ENCODE measurements at places on chromosomes 2 and 18.

GRCh38 chr2:186426153-186427016 lies 59.7 kb upstream of the ZC3H15 start:
- no peak for DNase-seq

DNA sequence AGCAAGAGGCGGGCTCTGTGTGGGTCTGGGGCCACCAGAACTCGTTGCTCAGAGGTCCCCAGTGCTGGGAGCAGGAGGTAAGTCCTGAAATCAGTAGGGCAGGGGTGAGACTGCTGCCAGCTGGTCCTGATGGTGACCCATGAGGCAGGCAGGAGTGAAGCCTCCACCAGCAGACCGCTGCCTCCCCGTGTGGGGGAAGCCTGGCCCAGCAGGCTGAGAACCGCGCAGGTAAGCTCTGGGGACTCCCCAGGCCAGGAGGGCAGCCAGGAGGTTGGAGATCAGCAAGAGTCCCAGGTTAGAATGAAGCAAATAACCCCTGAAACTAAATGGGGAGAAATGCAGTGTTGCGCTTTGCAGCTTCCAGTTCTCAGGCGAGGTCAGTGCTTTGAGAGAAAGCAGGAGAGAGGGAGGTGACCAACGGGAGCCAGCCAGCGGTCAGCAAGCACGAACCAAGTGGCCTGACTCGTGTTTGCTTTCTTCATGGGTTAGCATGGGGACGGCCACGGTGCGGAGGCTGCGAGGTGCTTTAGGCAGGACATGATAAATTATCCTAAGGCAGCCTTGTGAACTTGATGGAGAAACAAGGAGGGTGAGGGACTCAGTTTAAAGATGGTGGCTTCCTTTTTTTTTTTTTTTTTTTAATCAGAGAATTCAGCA lies 26.2 kb downstream of the INHBB start:
- no peak for DNase-seq

DNA sequence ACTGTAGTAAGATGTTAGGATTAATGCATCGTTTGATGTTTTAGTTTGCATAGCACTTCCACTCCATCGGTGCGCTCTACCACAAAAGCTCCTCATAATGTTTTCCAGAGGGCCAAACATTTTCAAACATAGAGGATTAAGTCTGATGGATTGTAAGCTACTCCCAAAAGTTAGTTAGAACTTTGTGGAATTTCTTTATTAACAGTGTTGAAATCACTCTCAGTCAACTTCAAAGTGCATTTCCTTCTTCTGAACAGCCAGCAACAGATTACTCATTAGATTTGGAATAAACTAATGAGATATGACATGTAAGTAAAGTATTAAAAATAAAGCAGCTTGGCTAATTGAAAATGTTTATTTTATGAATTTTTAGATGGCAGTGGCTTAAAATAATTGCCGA lies 30.1 kb upstream of the CTAGE1 start:
- DNase-seq = peak; percentile 50

GRCh38 chr2:95728878-95729596 lies 137.2 kb downstream of the TRIM43 start:
- peak; percentile 41 for DNase-seq

GRCh38 chr2:143123911-143124310 lies 5.3 kb upstream of the ARHGAP15 start:
- DNase-seq = no peak

GRCh38 chr2:185221-185620 lies 78.6 kb downstream of the SH3YL1 start:
- DNase-seq = no peak

- no peak for DNase-seq
Measured at GRCh38 chr2:39452396-39452795, 15.3 kb upstream of the MAP4K3 start.

DNA sequence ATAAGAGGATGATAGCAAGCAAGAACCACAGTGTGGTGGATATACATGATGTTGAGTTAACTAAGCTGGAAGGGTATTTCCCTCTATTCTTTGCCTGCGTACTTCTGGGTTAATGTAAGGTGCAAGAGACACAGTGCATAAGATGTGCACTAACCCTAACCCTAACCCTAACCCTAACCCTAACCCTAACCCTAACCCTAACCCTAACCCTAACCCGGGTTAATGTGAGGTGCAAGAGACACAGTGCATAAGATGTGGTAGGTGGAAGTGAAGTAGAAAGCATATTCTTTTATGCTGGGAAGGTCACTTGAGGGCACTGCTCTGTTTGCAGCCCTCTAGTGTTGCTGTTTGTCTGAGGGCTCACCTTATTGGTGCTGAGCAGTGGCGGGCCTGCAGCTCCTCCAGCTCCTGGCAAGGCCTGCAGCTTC lies 181.5 kb upstream of the ITGA4 start:
- no peak for DNase-seq

GRCh38 chr2:144020047-144020446 lies 499.9 kb downstream of the ZEB2 start:
- DNase-seq = no peak

GRCh38 chr2:10080536-10081304 lies 509 bp upstream of the CYS1 start:
- DNase-seq = no peak

DNA sequence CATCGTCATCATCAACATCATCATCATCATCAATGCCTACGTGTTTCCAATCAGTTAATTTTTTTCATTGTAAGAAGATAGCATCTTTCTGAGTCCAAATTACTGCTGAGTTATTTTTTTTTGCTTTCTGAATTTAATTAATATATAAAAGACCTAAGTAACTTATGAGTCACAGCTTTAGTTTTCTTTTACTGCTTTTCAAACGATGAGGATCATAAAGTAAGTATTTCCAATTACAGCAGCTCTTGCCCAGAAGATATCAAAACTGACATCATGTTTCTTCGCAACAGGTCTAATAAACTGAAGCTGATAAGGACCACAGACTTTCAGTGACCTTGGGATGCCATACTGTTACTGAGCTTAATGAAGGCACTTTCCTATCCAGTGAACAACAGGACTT lies 442.2 kb downstream of the DSEL start:
- DNase-seq = no peak

DNA sequence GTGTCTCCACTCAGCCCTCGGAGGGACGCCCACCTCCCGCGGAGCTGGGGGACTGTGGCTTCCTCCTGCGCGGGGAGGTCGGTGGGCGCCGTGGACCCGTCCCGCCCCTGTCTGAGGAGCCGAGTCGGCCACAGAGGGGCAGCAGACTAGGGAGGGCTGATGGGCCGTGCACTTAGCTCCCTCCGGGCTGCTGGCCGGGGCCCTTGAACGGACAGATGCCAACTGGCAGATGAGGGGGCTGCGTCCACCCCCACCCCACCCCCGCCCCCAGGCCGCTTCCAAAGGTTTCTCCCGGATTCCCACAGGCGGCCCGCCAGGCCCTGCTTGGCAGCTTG lies 10.4 kb upstream of the UBE2F start:
- no peak for DNase-seq

DNA sequence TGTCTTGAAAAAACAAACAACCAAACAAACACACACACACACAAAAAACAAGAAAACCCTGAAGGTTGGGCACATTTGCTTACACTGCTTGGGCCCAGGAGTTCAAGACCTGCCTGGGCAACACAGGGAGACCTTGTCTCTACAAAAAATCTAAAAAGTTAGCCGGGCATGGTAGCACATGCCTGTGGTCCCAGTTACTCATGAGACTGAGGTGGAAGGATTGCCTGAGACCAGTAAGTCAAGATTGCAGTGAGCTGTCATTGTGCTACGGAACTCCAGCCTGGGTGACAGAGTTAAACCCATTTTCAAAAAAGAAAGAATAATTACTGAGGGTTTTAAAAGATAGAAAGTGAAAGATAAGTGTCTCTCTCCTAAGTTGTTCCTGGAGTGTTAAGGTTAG lies 103.4 kb downstream of the MBD5 start:
- no peak for DNase-seq

- DNase-seq = no peak
Measured at GRCh38 chr2:24206714-24207113, 31.9 kb downstream of the FAM228A start.

DNA sequence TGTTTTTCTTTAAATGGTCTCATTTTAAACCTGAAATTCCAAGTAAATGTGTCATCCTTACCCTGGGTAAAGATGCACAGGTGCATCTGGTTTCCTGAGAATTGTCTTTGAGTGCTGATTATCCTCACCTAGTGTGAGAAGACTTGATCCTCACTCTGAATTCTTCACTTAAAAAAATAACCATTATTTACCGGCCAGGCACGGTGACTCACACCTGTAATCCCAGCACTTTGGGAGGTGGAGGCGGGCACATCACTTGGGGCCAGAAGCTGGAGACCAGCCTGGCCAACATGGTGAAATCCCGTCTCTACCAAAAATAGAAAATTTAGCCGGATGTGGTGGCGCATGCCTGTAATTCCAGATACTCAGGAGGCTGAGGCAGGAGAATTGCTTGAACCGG lies 9.9 kb upstream of the WNT6 start:
- DNase-seq = no peak

DNA sequence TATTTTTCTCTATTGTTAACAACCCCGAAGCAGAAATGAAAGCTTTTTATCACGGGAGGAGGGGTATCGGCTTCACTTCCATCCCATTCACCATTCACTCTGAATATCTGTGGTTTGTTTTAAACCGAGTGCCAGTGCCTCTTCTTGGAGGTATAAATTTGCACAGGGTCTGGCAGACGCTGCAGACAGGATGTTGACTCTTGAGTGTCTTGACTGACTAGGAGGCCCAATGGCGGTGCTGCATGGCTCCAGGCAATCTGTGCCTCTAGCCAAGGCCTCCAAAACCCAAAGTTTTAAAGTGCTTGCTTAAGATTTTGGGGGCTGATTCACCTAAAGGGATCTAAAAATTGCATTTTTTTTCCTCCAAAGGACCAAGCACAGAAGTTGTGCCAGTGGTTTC lies 183.8 kb downstream of the LTBP1 start:
- peak; percentile 52 for DNase-seq

GRCh38 chr2:61116302-61116701 lies 45.7 kb upstream of the C2orf74 start:
- no peak for DNase-seq

DNA sequence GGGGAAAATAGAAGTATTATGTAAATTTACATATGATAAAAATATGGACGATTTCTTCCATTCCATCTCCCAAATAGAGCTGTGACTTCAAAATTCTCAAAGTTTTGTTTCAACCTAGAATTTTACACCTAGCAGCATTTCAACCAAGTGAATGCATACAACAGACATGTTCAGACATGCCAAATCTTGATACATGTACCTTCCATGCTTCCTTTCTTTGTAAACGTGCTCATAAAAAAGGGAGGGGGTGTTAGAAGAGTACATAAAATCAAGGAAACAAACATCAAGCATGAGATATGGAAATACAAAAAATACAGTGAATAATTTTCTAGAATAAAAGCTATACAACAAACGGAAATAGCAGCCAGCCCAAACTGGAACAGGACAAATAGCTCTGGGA lies 974.2 kb downstream of the ERBB4 start:
- DNase-seq = no peak

GRCh38 chr2:234969306-234970098 lies 17.7 kb downstream of the SH3BP4 start:
- DNase-seq = peak; percentile 66

DNA sequence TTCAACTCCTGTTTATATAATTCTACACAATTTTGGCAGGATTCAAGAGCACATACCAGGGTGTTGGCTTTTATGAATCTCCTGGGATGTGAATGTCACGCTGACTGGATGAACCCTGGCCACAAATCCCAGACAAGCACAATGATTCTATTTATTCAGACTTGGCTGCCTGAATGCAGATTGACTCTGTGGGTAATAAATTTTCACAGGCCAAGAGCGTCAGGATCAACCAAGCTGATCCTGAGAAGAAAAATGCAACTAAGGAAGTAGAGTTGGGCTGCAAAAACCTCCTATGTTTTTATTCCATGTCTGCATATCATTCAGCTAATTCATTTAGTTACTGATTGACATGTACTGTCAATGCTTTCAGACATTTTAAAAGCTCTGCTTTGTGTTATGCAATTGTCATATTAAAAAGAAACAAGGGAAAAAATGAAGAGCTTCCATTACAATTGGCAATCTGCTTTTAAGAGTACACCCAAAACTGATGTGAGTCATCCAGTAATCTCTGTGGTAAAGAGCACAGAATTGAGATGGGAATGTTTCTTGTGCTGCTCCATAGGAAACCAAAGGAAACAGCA lies 173.0 kb upstream of the REV1 start:
- peak; percentile 80 for DNase-seq

DNA sequence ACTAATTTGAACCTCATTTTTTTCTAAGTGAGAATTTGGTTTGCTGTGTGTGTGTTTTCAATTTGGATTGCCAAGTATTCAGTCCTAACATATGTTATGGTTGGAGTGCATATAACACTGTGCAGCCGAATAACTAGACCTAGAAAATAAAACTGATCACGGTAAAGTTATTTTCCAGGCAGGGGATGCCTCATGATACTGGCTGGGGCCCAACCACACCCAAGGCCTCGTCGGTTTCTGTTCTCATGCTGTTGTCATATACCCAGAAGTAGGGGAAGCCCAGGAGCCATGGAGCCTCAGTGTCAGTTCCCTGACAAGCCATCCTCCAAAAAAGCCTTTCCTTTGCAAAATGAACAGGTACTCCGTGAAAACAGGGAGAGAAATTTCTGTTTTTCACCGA lies 160.2 kb downstream of the GBX2 start:
- DNase-seq = no peak

DNA sequence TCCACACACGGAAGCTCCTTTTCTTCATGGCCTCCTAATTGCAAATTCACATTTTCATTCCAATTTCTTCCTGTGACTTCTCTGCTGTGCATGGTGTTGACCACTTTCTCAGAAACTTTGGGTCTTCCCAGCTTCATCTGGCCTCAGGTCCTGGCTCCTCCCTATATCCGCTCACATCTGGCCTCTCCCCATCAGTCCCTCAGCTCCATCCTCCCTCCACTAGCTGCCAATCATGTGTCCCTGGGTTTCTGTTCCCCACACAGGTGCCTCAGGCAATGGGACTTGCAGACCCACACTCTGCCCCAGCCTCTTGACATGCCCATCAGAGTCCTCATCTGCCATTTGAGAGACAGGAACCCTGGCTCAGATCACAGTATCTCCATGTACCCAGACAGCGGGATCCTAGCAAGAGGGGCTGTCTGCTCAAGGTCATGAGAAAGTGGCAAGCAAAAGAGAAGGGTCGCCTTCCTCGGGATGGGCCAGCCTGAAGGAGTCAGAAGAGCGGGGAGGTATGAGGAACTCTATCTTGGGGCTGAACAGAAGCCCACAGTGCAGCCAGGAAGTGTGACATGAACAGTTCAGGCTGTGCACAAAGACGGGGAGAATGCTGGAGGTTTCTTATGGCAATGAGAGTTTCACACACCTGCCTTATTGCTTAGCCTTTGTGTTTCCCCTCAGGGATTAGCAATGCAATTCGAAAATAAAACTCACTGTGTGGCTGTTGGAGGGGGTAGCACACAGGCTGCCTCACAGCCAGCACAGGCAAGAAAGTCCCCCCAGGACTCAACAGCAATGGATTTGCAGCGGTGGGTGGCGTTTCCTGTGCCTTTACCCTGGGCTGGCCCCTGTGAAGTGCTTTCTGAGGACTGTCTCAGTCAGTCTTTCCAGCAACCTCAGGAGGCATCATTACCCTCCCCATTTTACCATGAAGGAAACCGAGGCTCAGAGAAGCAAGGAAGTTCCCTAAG lies 69.5 kb downstream of the COPS8 start:
- DNase-seq = no peak
